Breast epithelium (tissue), 4 donors: ENCODE measurements at places on chromosomes 13 and 19.

GRCh38 chr13:44040818-44041100, 161.1 kb downstream of the LACC1 start:
- no peak for DNase-seq

DNA sequence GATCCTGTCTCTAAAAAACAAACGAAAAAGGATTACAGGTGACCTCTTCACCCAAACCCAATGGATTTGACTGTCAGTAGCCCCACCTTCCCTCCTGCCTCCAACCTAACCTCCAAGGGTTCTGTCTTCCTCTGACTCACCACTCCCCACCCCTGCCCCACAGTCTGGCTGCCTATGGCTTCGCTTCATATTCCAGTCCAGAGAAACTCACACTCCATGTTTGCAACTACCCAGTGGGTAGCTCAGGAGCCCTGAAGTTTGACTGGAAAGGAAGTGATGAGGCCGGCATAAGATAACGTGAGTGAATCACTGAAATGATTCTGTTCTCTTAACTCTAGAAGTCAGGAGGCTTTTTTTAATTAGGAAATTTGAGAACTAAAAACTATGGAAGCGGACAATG, 303.9 kb downstream of the FOXO1 start:
- DNase-seq, result no peak

DNA sequence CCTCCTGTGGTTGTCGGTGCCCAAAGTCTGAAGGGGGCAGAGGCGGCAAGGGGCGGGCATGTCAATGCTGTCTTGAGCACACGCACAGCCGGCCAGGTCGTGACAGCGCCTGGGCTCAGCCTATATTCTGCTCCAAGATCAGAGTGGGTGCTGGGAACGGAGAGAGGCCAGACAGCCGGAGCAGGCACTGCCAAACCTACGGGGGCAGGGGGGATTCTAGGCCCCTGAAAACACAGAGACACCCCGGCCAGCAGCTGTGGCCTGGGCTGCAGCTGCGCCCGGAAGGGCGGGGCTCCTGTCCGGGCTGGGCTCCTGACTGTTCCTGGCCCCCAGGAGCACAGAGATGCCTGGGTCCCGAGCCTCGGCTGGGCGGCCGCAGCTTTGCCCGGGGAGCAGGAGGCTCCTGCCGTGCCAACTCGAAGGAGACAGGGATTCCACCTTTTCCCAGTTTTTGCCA, 2662.9 kb upstream of the PCDH20 start:
- DNase-seq, result no peak

- DNase-seq, result no peak
Observed at GRCh38 chr13:40409278-40409677, 257.2 kb downstream of the FOXO1 start.

GRCh38 chr13:31803311-31803710, 64.0 kb downstream of the RXFP2 start:
- DNase-seq, result no peak

DNA sequence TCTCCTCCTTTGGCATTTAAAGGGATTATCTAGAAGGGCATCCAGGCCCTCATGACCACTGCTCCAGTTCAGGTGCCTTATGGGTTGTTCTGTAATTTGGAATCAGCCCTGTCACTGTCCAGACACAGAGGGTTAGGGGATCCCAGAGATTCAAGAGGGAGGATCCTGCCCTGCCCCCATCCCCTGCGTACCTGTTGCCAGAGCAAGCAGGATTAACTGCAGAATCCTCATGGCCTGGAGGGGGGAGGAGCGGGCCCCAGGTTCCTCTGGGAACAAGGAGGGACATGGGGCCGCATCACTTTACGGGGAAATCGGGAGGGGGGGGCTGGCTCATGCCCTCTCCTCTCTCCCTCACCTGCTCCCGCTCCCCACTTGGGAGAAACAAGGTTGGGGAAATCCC, 1.0 kb downstream of the KLK11 start:
- DNase-seq, result no peak

GRCh38 chr13:100542826-100543156, 45.8 kb downstream of the GGACT start:
- no peak for DNase-seq

- no peak for DNase-seq
Observed at GRCh38 chr19:9156304-9156703, 16.1 kb downstream of the ZNF317 start.

DNA sequence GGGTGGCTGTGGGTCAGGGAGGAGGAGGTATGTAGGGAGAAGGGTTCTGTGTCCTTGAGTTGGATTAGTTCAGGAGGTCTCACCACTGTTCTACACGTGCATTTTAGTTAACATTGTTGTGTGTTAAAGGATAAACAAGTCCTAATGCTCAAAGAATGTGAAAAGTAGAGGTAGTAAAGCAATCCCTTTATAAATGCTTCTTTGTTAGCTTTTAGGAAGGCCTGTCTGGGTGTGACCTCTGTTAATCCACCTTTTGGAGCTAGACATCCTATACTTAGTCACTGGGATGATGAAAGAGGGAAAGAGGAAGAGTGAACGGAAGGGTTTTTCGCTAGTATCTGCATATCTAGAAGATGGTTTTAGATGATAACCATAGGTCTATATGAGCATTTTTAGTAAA, 42.2 kb upstream of the FLT1 start:
- no peak for DNase-seq

GRCh38 chr13:44573790-44574465, 2.2 kb downstream of the TSC22D1 start:
- DNase-seq, result no peak

GRCh38 chr19:40555978-40556689, 20.5 kb upstream of the SHKBP1 start:
- DNase-seq, result no peak

DNA sequence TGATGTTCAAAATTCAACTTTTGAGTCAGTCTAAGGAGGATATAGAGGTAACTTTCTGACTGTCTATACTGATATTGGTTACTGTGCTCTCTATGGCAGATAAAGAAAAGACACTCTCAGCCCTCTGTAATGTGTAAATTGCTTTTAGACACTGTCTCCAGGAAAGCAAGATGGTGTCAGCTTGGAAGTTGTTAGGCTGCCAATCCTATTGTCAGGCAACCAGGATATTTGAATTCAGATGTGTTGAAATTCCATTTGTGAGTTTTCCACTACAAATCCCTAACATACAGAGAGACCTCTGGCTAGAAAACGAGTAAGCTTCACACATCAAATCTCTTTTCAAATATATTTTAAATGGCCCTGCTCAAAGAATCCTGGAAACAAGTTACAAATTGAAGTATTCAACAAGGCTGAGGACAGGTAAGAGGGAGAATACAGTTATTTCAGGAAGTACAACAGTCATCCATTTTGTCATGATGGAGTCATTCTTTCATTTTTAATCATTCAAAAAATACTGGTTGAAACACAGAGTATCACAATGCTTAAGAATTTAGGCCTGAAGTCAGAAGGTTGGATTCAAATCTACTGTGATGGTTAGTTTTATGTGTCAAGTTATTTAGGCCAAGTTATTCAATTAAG, 312.0 kb downstream of the OLFM4 start:
- no peak for DNase-seq

- no peak for DNase-seq
Observed at GRCh38 chr19:40089462-40089861, 1.3 kb downstream of the ZNF780A start.

- DNase-seq, result peak; percentile 17
Observed at GRCh38 chr13:18628428-18628827, 553.2 kb downstream of the TUBA3C start.

GRCh38 chr19:46617601-46618000, 7.3 kb downstream of the PTGIR start:
- no peak for DNase-seq

DNA sequence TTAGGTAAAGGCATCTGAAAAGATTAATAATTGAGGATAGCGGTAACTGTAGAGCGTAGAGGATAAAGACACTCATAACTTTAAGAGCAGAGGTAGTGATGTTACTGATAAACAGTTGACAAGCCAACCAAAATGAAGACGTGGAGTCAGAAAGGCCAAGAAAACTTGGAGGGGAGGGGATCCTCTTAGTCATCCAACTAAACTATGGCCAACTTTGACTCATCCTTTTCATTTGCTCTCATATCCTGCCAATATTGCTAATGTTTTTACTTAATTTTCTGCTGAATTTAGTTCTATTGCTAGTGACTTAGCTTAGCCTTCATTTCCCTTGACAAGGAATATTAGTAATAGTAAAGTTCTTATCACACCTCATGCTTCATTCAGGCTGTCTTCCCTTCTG, 13.4 kb downstream of the ITGBL1 start:
- DNase-seq, result no peak

- DNase-seq, result no peak
Observed at GRCh38 chr19:10086591-10087192, 575 bp downstream of the SHFL start.

DNA sequence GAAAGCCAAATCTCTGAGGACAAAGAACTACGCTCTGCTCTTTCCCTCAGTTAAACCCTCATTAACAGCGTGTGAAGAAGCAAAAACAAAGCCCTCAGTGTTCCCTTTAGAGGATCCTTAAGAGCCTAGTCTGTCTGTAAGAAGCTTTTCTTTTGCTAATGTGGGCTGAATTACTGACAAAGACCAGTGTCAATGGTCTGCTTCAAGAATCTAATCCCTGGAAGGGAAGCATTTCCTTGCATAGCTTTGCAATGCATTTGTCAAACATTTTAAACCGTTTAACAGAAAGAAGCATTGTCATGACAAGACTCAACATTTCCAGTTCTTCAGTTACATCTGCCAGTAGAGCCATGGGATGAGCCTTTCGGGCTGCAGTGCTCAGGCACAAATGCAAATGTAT, 64.9 kb downstream of the EDNRB start:
- no peak for DNase-seq

GRCh38 chr13:67140006-67140405, 90.1 kb downstream of the PCDH9 start:
- no peak for DNase-seq

GRCh38 chr19:28549680-28550277, 663.2 kb downstream of the UQCRFS1 start:
- no peak for DNase-seq

DNA sequence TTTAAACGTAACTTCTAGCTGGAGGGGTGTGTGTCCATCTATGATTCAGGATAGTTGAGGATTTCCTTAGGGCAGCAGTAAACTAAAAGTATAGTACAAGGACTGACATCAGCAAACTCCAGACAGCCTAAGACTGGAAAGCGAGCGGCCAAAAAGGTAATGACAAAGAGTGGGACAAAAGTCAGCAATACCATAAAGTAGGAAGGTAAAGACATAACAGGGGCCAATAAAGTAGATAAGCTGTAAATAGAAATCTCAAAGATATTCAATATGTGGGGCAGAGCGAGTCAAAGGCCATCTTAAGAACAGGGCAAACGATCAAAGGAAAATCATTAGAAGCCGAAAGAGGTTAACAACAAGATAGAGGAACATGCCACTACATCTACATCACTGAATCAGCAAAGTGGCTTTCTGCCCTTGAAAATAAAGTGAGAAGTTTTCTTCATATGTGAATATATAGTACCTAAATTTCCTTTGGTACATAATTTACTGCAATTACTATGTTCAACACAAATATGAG, 167.2 kb downstream of the DIAPH3 start:
- DNase-seq, result no peak

DNA sequence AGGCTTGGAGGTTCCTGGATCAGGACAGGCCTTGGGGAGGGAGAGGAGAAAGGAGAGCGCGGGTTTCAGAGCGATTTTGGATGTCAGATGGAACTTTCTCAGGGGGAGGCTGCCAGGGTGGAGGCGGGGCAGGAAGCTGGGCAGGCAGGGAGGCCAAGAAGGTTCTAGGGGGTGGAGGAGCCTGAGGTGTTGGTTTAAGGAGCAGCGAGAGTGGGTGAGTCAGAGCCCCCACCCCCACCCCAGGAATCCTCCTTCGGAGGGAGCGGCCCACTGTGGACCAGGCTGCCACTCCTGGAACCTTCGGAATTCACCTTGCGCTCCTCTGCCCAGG, 15.9 kb upstream of the NOP53 start:
- DNase-seq, result peak; percentile 92

GRCh38 chr13:65638572-65639168, 1591.5 kb downstream of the PCDH9 start:
- DNase-seq, result no peak

DNA sequence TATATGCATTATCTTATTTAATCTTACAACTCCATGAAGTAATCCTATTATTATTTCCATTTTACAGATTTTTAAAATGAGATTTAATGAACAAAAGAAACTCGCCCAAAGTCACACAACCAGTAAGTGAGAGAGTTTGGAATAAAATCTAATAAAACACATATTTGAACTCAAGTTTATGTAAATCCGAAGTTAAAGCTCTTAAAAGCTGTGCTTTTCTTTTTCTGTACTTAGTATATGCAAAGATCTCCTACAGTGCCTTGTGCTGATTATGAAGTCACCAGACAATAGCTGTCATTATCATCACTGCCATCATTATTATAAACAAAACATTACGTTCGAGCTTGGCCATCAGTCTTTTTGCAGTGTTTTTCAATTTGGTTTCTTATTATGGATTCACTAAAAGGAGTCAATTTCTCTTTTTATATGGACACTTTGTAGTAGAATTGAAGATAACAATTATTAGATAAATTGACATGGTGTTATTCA, 29.7 kb upstream of the ENOX1 start:
- no peak for DNase-seq

DNA sequence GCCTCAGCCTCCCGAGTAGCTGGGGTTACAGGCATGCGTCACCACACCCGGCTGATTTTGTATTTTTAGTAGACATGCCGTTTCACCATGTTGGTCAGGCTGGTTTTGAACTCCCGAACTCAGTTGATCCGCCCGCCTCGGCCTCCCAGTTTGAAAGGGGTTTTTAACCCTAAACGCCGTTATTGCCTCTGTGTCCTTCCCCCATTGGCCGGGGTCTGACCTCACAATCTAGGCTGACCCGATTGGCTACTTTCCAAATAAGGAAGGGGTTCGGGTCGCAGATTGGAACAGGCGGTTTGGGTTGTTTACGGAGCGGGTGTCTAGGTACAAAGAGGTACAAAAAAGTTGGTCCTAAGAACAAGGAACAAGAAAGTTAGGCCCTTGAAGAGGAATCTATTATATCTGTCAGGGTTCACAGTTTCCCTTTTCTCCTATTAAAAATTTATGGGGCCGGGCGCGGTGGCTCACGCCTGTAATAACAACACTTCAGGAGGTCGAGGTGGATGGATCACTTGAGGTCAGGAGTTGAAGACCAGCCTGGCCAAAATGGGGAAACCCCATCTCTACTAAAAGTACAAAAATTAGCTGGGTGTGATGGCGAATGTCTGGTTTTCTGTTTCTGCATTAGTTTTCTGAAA, 1.0 kb downstream of the ZNF253 start:
- DNase-seq, result no peak

DNA sequence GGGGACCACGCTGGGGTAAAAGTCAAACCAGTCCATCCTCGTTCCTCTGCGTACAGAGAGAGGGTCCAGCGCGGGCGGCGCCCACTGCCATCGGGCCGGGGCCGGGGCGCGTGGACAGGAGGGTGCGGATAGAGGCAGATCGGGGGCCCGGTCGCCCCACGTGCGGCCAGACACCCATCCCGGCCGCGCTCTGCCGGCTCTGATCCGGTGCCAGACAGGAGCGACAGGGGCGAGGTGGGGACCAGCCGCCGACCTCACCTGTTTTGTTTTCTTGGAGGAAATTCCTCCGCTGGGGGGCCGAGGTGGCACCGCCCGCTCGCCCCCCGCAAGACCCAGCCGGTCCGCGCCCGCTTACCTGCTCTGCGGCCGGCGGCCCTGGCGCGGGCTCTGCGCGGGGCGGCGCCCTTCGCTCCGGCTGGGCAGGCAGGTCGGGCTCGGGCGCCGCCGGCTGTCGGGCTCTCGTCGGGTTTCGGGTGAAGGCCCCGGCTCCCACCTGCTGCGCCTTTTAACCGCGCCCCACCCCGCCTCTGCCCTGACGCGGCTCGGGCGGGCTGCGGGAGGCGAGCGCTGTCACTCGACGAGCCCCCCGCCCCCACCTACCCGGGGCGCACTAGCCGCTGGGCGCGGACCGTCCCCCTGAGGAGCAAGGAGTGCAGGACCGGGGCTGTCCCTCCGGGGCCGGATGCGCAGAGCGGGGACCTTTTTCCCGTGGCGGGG, at the start of gene GJB6:
Gene GJB6, minus strand, starts transcription at position 481 of the 717 bp plus-strand sequence. CDS start 8,839 bp downstream, outside the sequence.
- no peak for DNase-seq
